CD4-positive, alpha-beta memory T cell (primary cell): ENCODE measurements at places on chromosomes 2 and 18. TPM values are rescaled to one million over a fixed set of nuclear protein-coding genes. Genes with fewer than 3 reads are reported as not detected.
A peak's percentile ranks its signal among the peaks of the same experiment; 100 is the strongest.

The LYPD6B gene
- not detected for total RNA-seq

The AGXT gene
- not detected for total RNA-seq

The ABCG8 gene
- not detected for total RNA-seq

The AKAIN1 gene
- not detected for total RNA-seq

The MYO5B gene
- not detected for total RNA-seq

The EPB41L3 gene
- total RNA-seq, result 3.3 TPM

The LYG1 gene
- 2.5 TPM for total RNA-seq

GRCh38 chr2:177728920-177729319 lies 336.3 kb downstream of the AGPS start:
- no peak for DNase-seq

DNA sequence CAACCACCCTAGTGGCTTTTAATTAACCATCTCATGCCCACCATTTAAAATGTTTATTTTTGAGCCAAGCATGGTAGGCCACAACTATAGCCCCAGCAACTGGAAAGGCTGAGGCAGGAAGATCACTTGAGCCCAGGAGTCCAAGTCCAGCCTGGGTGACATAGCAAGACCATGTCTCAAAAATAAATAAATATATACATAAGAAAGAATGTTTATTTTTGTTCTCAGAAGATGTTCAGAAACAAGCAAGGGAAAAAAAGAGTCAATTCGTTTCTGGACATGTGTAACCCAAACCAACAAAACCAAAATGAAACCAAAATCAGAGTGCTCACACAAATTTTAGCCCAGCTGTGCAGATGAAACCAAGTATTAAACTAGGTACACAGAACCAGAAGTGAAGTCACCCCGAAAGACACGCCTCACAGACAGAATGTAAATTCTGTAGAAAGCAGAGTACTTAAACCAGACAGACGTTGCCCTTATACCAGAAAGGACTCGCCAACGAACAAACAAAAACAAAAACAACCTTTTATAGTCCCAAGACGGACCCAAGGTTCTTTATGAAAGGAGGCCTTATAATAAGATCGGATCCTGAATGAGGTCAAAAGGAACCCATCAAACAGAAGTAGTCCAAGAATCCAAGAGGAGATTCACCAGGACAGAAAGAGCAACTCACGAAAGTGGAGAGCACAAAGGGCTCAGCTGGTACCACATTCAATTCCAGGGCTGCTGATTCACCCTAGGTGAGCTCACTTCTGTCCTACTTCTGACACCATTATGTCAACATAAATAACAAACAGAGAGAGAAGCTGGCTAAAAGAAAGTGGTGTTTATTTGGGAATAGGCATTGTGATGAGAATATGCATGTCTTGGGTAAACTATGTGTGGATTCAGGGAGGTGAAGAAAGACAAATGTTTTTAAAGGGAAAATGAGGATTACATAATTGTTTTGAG lies 31.8 kb upstream of the MTCL1 start:
- no peak for DNase-seq

GRCh38 chr2:20362701-20363435 lies 12.2 kb upstream of the PUM2 start:
- DNase-seq, result no peak

DNA sequence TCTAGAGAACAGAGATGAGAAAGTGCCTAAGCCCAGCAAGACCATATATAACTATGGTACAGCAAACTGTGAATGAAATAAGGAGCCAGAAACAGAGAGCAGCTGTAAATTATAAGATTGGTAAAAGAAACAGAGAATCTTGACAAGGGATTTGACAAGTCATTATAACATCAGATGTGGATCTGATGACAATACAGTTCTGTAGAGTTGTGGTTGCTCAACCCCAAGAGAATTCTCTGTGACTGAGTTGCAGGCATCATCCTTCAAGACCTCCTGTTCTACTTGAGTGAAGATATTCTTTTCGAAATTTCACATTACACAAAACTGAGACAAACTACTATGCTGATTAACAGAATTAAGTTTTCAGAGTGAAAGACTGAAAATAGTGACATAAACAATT lies 343.1 kb upstream of the SLC39A10 start:
- no peak for DNase-seq

DNA sequence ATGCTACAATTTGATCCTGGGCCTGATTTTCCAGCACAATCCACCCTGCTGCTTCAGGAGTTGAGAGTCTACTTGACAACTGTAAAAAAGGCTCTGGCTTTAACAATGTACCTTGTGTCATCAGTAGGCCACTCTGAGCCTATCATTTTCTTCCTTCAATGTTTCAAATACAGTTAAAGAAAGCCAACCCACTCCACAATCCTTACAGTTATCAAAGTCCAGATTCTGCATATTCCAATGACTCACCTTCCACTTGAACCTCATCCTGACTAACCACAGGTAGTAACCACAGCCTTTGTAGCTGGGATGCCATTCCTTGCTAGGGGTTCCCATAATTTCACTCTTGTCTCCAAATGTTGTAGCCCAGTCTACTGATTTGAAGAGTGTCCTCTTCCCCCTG lies 35.5 kb upstream of the AQP4 start:
- no peak for DNase-seq

DNA sequence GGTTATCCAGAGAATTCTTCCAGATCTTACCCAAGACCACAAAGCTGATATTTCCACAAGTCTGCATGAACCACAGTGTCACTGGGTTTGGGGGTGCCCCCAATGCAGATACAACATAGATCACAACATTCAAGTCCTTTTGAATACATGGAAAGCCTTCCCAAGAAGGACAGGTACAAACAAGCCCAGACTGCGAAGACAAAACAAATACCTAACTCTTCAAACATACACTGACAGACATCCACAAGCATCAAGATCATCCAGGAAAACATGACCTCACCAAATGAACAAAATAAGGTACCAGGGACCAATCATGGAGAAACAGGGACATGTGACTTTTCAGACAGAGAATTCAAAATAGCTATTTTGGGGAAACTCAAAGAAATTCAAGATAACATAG lies 93.1 kb downstream of the MDH1 start:
- DNase-seq, result no peak

GRCh38 chr18:40473221-40474029 lies 1481.6 kb upstream of the PIK3C3 start:
- DNase-seq, result no peak

GRCh38 chr2:42342061-42342794 lies 18.8 kb downstream of the COX7A2L start:
- no peak for DNase-seq

DNA sequence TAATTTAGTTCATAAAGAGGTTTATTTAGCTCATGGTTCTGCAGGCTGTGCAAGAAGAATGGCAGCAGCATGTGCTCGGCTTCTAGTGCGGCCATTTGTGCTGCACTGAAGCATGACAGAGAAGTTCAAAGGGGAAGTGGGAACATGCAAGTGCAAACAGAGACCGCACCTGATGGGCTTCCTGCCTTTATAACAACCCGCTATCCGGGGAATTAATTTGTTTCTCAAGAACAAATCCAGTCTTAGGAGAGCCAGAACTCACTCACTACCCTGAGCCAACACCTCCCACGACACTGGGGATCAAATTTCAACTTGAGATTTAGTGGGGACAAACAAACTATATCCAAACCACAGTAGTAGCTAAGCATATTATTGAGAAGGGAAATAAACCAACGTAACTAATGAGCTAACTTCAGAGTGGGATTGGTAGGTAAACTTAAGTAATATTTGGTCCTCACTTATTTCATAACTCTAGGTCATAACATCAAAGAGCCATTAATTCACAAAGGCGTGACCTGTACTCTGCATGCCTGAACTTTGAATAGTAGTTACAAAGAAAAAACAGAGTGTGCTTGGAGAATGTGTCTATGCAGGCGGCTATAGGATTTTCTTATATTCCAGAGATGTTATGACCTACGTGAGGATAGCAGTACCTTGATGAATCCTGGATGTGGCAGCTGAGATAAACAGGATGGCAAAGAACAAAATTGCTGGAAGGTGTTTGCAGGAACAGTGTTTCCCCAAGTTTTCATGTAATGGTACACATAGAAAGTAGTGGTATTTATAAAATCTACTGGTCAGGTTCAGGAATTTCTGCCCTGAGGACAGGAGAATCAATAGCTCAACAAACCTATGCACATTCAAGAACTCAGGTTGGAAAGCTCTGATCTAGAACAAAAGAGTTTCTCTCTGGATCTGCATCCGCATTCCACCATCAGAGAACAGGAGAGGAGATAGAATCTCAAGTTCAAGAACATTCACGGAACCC lies 845.9 kb upstream of the ID2 start:
- DNase-seq, result no peak

- DNase-seq, result no peak
Measured at GRCh38 chr2:182593394-182593975, 122.6 kb upstream of the DNAJC10 start.

GRCh38 chr2:237790353-237790752 lies 8.2 kb upstream of the RBM44 start:
- no peak for DNase-seq

DNA sequence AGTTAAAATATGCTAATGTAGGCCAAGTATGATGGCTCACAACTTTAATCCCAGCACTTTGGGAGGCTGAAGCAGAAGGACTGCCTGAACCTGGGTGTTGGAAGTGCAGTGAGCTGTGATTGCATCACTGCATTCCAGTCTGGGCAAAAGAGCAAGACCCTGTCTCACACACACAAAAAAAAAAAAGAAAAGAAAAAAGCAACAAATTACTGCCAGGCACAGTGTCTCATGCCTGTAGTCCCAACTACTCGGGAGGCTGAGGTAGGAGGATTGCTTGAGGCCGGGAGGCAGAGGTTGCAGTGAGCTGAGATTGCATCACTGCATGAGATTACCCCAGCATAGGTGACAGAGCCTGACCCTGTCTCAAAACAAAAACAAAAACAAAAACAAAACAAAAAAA lies 110.6 kb downstream of the PRELID3A start:
- DNase-seq, result no peak

- no peak for DNase-seq
Measured at GRCh38 chr2:133557614-133558013, 10.6 kb downstream of the NCKAP5 start.

DNA sequence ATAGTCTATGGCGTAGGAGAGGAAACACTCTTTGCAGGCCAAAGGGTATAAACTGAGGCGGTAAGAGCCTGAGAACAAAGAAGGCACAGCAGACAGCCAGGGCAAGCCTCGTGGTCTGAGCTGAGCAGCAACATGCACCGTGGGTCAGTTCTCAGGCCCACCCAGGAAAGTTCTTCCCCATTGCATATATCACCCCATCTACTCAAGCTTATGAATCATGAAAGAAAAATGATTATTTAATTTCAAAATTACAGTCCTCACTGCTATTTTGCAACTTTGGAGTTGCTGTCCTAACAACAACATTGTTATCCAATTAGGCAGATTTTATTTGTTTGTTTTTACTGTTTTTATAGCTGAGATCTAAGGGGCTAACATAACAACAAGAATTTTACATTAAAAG lies 54.7 kb upstream of the RIOK3 start:
- DNase-seq, result no peak

DNA sequence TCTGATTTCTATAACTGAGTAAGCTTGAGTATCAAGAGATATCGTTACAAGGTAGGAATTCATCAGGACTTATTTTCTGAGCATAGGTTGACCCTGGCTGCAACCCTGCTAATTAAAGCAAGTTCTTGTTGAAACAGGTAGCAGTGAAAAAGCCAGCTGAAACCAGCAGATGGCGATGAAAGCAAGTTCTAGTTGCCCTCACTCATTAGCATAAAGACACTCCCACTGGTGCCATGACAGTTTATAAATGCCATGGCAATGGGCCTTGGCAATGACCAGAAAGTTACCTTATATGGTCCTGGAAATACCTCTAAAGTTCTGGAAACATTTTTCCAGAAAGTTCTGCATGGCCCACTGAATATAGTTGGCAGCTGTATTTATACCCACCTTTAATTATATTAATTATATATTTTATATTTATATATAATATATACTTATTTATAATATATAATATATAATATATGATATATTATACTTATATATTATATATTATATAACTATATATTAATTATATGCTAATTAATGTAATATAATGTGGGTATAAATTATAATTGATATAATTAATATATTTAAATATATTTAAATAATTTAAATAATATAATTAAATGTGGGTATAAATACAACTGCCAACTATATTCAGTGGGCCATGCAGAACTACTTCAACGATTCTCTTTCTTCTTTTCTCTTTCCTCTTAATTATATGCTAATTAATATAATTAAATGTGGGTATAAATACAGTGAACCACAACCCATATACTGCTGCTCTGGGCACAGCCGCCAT lies 188.0 kb downstream of the CDH7 start:
- no peak for DNase-seq

- DNase-seq, result no peak
Measured at GRCh38 chr2:54295911-54296310, 39.9 kb upstream of the TSPYL6 start.

DNA sequence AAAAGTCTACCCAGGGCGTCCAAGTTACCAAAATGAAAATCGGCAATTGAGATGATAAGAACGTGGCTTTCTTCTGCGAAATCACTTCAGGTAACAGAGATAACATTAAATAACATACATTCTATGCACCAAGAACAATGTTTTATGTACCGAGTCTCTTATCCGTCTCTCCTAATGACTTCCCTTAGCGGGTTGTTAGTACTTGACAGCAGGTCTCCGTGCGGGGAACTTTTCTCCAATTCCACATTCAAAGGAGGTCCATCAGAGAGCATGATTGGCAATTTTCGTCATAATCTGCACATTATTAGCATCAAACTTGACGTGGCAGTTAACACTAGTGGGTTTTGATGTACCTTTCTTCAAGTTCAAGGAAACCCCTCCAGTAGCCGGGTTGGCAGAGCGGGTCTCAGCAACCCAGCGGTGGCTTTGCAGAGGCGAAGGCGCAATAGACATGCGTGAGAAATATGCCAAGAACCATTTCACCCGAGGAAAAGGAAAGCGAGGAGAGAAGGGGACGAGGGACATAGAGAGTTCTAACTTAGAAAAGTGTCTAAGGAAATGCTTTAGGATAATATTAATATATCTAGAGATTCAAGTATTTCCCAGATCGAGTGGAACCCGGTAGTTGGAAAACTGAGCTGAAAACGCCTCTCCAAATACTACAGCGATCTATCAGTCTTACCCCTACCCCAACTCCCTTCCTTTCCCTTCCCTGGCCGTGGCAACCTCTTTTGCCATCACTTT lies 5.0 kb downstream of the EVX2 start:
- DNase-seq, result no peak

DNA sequence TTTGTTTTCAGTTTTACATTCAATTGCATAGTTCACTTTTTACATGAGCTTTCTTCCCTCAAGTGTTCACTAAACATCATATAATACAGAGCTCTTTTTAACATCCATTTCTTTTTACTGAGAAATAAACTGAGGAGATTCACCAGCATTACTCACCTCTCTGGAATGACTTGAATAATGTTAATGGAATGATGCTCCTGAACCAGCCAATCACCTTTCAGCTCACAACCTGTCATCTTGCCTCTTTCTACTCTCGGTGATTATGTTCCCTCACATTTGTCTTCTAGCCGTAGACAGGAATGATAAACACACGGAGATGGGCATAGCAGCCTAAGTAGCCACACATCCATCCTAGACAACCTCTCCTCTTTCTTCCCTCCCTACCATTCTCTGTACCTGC lies 301.7 kb downstream of the PAX3 start:
- DNase-seq, result no peak

GRCh38 chr2:20447437-20448245 lies 767 bp downstream of the RHOB start:
- peak; percentile 47 for DNase-seq

GRCh38 chr2:150214626-150215025 lies 272.8 kb downstream of the RND3 start:
- no peak for DNase-seq

- DNase-seq, result no peak
Measured at GRCh38 chr18:3513481-3513880, 63.5 kb downstream of the TGIF1 start.
